ENCODE measurements at places on chromosomes 3 and 15. TPM values are rescaled to one million over a fixed set of nuclear protein-coding genes. Genes with fewer than 3 reads are reported as not detected.

DNA sequence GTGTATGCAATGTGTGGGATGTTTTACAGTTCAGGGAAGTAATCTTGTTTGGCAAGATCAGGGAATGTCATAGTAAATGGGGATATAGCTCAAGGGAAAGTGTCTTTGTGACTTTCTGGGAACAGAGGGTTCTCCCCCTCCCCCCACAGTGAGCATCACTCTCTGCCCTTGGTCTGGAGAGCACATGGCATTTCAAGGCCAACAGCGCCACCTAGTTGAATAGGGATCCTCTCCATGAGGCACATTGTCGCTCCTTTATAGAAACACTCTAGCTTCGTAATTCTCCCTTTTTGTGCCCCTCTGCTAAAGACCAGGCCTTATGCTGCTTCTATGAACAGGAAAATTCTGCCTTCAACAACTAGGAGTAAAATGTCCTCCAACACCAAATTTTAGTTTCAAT is 37.1 kb upstream of the ARNT2 start:
- H3K36me3 ChIP-seq, result no peaks in the 10 kb centered on the region
- no peaks in the 10 kb centered on the region for H3K4me1 ChIP-seq
- H3K4me3 ChIP-seq, result no peak overlapping the region
- H3K27ac ChIP-seq, result no peak overlapping the region
- DNase-seq, result no peak

- no peak overlapping the region for H3K4me3 ChIP-seq
- H3K4me1 ChIP-seq, result no peaks in the 10 kb centered on the region
- no peak overlapping the region for H3K27ac ChIP-seq
Observed at GRCh38 chr3:99747915-99748314, 69.7 kb upstream of the CMSS1 start.

GRCh38 chr3:87771337-87772192 is 287.2 kb downstream of the CGGBP1 start:
- no peaks in the 10 kb centered on the region for H3K36me3 ChIP-seq
- DNase-seq, result peak; percentile 19
- H3K27me3 ChIP-seq, result no peaks in the 10 kb centered on the region
- no peaks in the 10 kb centered on the region for H3K4me1 ChIP-seq
- H3K27ac ChIP-seq, result no peak overlapping the region

DNA sequence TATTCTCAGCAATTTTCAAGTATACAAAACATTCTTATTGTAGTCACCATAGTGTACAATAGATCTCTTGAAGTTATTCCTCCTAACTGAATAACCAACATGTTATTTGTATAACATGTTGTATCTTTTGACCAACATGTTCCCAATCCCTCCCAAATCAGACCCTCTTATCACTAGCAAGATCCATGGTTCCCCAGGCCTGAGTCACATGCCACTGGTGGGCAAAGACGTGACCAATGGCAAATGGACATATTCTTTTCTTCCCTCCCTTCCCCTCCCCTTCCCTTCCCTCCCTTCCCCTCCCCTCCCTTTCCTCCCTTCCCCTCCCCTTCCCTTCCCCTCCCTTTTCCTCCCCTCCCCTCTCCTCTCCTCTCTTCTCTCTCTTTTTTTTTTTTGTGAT is 45.4 kb downstream of the AMOTL2 start:
- peaks cover 5% of the 10 kb centered on the region for H3K27me3 ChIP-seq
- H3K4me3 ChIP-seq, result no peak overlapping the region
- H3K27ac ChIP-seq, result no peak overlapping the region
- no peaks in the 10 kb centered on the region for H3K4me1 ChIP-seq

DNA sequence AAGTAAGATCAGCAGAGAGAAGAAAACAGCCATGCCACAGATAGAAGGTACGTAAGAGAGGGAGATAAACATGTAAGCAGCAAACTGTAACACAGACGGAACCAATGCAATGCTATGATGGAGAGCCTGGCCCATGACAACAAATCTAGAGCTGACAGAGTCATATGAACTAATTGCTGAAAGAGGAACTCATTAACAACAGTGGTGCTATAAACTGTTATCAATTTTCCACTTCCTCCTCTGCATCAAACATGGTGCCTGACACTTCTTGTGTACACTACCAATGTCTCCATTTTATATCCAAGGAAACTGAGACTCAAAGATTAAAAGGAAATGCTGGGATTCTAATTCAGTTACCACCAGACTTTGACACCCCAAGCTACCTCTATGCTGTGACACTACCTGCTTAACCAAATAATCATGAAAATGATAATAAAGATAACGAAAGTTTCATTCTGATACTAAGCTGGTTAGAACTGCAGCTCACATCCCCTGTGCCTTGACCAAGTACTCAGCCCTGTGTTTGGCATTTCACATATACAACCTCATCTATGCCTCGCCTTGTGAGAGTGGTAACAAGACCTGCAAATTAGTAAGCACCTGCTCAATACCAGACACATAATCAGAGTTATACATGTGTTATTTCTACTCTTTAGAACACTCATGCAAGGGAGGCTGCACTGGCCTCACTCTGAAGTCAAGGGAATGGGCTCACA is 79.3 kb downstream of the ANO10 start:
- DNase-seq, result no peak
- H3K27ac ChIP-seq, result no peak overlapping the region
- H3K4me3 ChIP-seq, result no peak overlapping the region
- H3K27me3 ChIP-seq, result no peaks in the 10 kb centered on the region
- no peaks in the 10 kb centered on the region for H3K36me3 ChIP-seq
- H3K4me1 ChIP-seq, result no peaks in the 10 kb centered on the region

DNA sequence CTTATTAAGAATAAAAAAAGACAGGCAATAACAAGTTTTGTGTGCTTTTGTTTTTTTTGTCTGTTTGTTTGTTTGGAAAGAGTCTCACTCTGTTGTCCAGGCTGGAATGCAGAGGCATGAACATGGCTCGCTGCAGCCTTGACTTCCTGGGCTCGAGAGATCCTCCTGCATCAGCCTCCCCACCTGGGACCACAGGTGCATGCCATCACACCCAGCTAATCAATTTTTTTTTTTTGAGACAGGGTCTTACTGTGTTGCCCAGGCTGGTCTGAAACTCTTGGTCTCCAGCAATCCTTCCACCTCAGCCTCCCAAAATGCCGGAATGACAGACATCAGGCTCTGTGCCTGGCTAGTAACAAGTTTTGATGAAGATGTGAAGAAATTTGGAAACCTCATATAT is 73.1 kb upstream of the GCNT3 start:
- H3K27ac ChIP-seq, result no peak overlapping the region
- H3K36me3 ChIP-seq, result no peaks in the 10 kb centered on the region
- H3K4me3 ChIP-seq, result no peak overlapping the region

GRCh38 chr3:71599416-71599815 is 15.9 kb upstream of the FOXP1 start:
- H3K27me3 ChIP-seq, result no peaks in the 10 kb centered on the region
- no peaks in the 10 kb centered on the region for H3K36me3 ChIP-seq
- H3K4me1 ChIP-seq, result no peaks in the 10 kb centered on the region
- DNase-seq, result no peak
- no peak overlapping the region for H3K27ac ChIP-seq

GRCh38 chr3:29627136-29628117 is 346.6 kb downstream of the RBMS3 start:
- H3K4me3 ChIP-seq, result no peak overlapping the region
- H3K27ac ChIP-seq, result no peak overlapping the region
- H3K27me3 ChIP-seq, result no peaks in the 10 kb centered on the region
- no peaks in the 10 kb centered on the region for H3K36me3 ChIP-seq
- no peak for DNase-seq
- no peaks in the 10 kb centered on the region for H3K4me1 ChIP-seq

GRCh38 chr3:33612607-33613006 is 105.4 kb downstream of the CLASP2 start:
- no peaks in the 10 kb centered on the region for H3K4me1 ChIP-seq
- no peak overlapping the region for H3K27ac ChIP-seq
- peaks cover 4% of the 10 kb centered on the region for H3K36me3 ChIP-seq
- no peak for DNase-seq
- H3K4me3 ChIP-seq, result no peak overlapping the region

DNA sequence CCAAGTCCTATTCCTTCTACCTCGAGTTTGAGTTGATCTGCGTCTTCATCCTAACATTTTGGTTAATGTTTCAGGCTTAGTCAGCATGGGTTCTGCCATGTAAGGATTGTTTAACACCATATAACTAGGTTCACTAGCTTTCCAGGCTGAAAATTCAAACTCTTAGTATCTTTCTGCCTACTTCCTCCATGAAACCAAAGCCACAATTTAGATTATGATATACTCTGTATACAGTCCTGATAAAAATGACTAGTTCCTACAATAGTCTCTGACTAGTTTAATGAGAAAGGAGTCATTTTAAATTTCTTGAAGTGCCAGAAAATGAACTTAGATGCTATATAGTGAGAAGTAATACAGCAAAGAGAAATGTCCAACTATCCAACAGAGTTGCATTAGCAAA is 6.6 kb upstream of the BTLA start:
- H3K4me3 ChIP-seq, result no peak overlapping the region
- no peaks in the 10 kb centered on the region for H3K36me3 ChIP-seq
- no peak for DNase-seq
- no peaks in the 10 kb centered on the region for H3K4me1 ChIP-seq
- no peaks in the 10 kb centered on the region for H3K27me3 ChIP-seq

DNA sequence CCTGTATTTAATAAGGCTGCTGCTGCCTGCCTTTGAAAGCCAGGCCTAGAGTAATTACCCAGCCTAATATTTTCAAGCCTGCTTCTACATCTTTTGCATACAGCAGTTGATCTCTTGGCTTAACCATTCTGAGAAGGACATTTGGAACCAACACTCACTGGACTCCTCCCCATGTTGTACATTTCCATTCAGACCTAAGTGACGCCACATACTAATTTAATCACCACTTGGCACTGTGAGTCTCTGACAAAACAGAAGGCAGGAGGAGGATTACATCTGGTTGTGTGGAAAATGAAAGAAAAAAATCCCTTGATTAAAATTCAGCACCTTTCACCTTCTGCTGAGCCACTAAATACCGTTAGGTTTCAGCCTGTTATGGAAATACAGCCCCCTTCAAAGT is 102.2 kb upstream of the ARRDC4 start:
- H3K4me1 ChIP-seq, result no peaks in the 10 kb centered on the region
- no peak for DNase-seq
- H3K36me3 ChIP-seq, result no peaks in the 10 kb centered on the region
- H3K27me3 ChIP-seq, result no peaks in the 10 kb centered on the region
- H3K27ac ChIP-seq, result no peak overlapping the region
- H3K4me3 ChIP-seq, result no peak overlapping the region

- no peak for DNase-seq
- H3K4me3 ChIP-seq, result no peak overlapping the region
- H3K36me3 ChIP-seq, result no peaks in the 10 kb centered on the region
- peaks cover 13% of the 10 kb centered on the region for H3K27me3 ChIP-seq
- H3K27ac ChIP-seq, result no peak overlapping the region
- H3K4me1 ChIP-seq, result peaks cover 13% of the 10 kb centered on the region
Observed at GRCh38 chr15:89772932-89773583, 3.1 kb upstream of the MESP2 start.

GRCh38 chr3:98560911-98561310 is 29.1 kb downstream of the GPR15 start:
- no peak overlapping the region for H3K4me3 ChIP-seq
- no peak for DNase-seq
- H3K4me1 ChIP-seq, result peaks cover 52% of the 10 kb centered on the region
- no peaks in the 10 kb centered on the region for H3K27me3 ChIP-seq

Gene TP63
- not detected for total RNA-seq

Gene GOLGA8T
- not detected for total RNA-seq

Data from CD4-positive, alpha-beta T cell (primary cell).